Type B pancreatic cell (in vitro differentiated cells): ENCODE measurements at places on chromosomes 3 and 15. TPM values are rescaled to one million over a fixed set of nuclear protein-coding genes. Genes with fewer than 3 reads are reported as not detected.

DNA sequence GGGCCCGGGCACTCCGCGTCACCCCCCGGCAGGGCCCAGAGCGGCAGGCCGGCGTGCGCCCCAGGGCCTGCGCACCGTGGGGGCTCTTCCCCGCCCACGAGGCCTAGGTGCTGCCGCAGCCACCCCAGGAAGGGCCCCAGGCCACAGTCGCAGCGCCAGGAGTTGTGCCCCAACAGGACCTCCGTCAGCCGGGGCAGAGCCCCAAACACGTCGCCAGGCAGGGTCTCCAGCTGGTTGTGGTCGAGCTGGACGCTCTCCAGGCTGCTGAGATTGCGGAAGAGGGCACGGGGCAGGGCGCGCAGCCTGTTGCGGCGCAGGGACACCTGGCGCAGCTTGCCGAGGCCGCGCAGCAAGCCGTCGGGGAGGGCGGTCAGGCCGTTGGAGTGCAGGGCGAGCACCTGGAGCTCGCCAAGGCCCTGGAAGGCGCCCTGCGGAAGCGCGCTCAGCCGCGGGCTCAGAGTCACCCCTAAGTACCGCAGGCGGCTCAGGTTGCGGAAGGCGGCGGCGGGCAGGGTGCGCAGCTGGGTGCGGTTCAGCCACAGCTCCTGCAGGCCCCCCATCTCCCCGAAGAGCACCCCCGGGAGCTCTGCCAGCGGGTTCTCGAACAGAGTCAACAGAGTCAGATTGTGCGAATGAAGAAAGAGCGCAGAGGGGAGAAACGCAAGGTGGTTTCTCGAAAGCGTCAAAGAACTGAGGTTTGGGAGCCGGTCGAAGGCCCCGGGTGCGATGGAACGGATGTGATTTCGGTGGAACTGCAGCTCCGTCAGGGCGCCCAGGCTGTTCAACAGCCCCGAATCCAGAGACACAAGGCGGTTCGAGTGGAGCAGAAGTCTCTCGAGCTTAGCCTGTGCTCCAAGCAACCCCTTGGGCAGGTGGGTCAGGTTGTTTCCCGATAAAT lies 2.0 kb downstream of the GP5 start:
- H3K4me1 ChIP-seq = peaks cover 20% of the 10 kb centered on the region
- peaks cover 10% of the 10 kb centered on the region for H3K27me3 ChIP-seq
- no peak overlapping the region for H3K4me3 ChIP-seq
- DNase-seq = no peak

DNA sequence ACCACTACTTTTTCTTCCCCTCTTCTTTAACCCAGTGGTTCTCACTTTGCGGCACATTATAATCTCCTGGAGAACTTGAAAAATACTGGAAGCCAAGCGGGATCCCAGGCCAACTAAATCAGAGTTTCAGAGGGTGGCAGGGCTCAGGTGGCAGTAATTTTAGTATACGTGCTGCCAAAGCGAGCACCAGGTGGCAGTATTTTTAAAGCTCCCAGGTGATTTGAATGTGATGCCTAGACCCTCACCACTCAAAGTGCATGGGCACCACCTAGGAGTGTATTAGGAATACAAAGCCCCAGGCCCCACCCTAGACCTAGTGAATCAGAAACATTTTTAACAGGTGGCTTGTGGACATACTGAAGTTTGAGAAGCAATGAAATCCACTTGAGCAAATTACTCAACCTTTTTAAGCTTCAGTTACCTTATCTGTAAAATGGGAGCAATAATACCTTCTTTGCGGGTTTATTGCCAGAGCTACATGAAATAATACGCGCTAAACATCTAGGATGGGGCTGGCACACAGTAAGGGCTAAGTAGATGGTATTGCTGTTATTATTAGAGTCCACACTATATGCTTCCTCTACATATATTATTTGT lies 8.3 kb downstream of the B3GALNT1 start:
- no peak overlapping the region for H3K4me3 ChIP-seq
- no peak overlapping the region for H3K27ac ChIP-seq
- peaks cover 4% of the 10 kb centered on the region for H3K4me1 ChIP-seq

GRCh38 chr15:41606997-41607396 lies 48.0 kb downstream of the TYRO3 start:
- peaks cover 16% of the 10 kb centered on the region for H3K4me1 ChIP-seq
- H3K27ac ChIP-seq = no peak overlapping the region
- H3K27me3 ChIP-seq = peaks cover 5% of the 10 kb centered on the region
- no peak overlapping the region for H3K4me3 ChIP-seq

DNA sequence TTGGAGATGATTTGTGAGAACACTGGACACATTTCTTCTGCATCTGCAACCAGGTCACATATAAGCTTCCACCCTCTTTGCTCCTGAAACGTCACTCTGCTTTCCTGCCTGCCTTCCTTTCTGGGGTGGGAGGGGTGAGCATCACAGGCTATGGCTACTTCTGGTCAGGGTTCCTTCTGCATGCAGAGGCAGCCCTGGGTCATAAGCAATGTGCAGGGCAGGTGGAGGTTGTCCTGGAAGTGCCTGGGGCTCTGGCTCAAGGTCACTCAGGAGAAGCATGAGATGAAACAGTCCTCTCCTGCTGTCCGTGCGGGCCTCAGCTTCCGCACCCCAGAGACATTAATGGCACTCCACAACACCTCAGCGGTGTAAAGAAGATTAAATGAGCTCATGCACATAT lies 15.1 kb downstream of the SLC6A20 start:
- H3K4me3 ChIP-seq = no peak overlapping the region
- H3K27ac ChIP-seq = no peak overlapping the region
- no peaks in the 10 kb centered on the region for H3K4me1 ChIP-seq
- H3K27me3 ChIP-seq = peaks cover 7% of the 10 kb centered on the region
- peak; percentile 20 for DNase-seq

DNA sequence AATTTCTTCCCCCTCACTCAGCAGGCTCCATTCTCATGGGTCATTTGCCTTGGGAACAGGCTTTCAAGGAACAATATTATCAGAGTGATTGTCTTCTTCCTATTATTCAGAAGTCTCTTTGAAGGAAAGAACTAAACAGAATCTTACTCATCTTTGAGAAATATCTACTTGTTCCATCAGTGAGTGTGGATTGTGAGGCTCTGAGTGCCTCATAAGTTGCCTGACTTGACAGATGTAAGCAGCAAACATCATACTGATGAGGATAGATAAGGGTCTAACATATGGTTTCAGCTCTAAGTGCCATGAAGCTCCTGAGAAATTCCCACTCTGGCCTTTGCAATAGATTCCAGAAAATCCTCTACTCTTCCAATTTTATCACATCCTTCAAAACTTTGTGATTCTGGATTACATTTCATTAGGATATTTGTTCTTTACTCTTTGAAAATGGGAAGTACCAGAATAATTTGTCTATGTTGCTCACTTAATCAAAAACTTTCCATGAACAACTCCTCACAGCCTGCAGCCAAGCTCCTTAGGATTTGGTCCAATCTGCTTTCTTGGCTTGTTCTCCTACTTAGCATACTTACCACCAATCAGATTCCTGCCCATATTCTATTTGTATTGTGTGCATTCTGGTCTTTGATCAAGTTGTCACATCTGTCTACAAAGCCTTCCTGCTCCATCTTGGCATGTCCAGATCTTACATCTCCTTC lies 120.1 kb downstream of the RPL22L1 start:
- H3K4me3 ChIP-seq = no peak overlapping the region
- peaks cover 28% of the 10 kb centered on the region for H3K4me1 ChIP-seq
- H3K27me3 ChIP-seq = no peaks in the 10 kb centered on the region
- H3K27ac ChIP-seq = no peak overlapping the region

GRCh38 chr3:16503191-16503776 lies 10.2 kb downstream of the RFTN1 start:
- H3K36me3 ChIP-seq = peaks cover 5% of the 10 kb centered on the region
- peaks cover 39% of the 10 kb centered on the region for H3K27me3 ChIP-seq

- H3K27ac ChIP-seq = no peak overlapping the region
- H3K4me3 ChIP-seq = no peak overlapping the region
- H3K4me1 ChIP-seq = peaks cover 4% of the 10 kb centered on the region
- H3K27me3 ChIP-seq = no peaks in the 10 kb centered on the region
Measured at GRCh38 chr3:18379647-18380046, 45.5 kb downstream of the SATB1 start.

- H3K4me3 ChIP-seq = peak overlapping the region; percentile 1
- no peak for DNase-seq
- peak overlapping the region; percentile 1 for H3K27ac ChIP-seq
- H3K27me3 ChIP-seq = peaks cover 7% of the 10 kb centered on the region
Measured at GRCh38 chr3:135907422-135908165, 57.9 kb upstream of the PPP2R3A start.

GRCh38 chr15:71485094-71485693 lies 325.2 kb upstream of the NR2E3 start:
- H3K4me3 ChIP-seq = no peak overlapping the region
- DNase-seq = no peak
- no peak overlapping the region for H3K27ac ChIP-seq
- H3K4me1 ChIP-seq = no peaks in the 10 kb centered on the region

DNA sequence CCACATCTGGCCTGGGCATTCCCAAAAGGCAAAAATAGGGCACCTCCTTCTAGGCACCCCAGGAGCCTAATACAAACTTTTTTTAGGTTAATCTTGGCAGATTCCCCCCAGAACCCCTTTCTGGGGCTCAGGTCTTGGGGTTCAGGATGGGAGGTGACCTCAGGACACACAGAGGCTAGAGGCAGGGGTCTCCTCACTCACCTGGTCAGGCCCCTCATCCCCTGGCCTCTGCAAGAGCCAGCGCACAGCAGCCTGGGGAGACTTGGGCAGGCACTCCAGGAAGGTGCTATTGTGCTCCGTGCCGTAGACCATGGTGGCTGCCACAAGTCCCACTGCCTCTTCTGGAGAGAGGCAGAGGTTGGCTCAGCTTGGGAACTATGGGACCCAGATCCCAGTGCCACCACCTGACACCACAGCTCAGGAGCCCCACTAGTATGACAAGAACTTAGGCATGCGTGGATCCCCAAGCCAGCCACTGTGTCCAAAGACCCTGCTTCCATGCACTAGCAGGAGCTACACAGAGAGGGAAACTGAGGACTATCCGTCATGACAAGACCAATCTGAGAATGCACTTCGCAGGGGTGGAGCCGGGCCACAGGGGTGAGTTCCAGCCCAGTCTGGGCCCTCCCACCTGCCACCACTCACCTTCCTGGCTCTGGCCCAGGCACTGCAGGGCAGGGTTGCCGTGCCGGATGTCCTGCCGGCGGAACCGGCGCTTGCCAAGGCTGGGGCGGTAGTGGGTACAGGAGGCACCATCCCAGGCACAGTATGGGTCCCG lies 7.4 kb downstream of the SEMA3G start:
- H3K27me3 ChIP-seq = no peaks in the 10 kb centered on the region
- no peak overlapping the region for H3K4me3 ChIP-seq
- no peaks in the 10 kb centered on the region for H3K36me3 ChIP-seq
- peaks cover 15% of the 10 kb centered on the region for H3K4me1 ChIP-seq

GRCh38 chr3:9448643-9449042 lies 51.2 kb downstream of the SETD5 start:
- no peaks in the 10 kb centered on the region for H3K27me3 ChIP-seq
- H3K4me3 ChIP-seq = no peak overlapping the region
- no peaks in the 10 kb centered on the region for H3K4me1 ChIP-seq
- peaks cover 40% of the 10 kb centered on the region for H3K36me3 ChIP-seq
- H3K27ac ChIP-seq = no peak overlapping the region

DNA sequence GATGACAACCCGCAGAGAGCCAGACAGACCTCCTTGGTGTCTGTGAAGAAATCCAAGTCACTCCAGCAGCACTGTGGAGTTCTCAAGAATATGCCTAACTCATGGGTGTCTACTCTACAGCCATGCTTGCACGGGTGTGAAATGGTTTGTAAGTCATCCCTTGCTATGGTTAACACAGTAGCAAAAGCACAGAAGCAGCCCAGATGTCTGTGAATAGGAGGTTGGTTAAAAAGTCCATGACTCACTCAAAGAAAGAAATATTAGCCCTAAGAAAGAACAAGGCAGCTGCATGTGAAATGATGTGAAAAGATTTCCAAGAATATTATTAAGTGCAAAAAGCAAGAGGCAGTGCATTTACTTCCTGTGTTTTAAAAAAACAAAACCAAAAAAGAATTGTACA lies 12.1 kb upstream of the LIMD1 start:
- H3K4me1 ChIP-seq = no peaks in the 10 kb centered on the region
- no peak overlapping the region for H3K4me3 ChIP-seq
- peaks cover 5% of the 10 kb centered on the region for H3K36me3 ChIP-seq
- H3K27me3 ChIP-seq = no peaks in the 10 kb centered on the region
- H3K27ac ChIP-seq = no peak overlapping the region

DNA sequence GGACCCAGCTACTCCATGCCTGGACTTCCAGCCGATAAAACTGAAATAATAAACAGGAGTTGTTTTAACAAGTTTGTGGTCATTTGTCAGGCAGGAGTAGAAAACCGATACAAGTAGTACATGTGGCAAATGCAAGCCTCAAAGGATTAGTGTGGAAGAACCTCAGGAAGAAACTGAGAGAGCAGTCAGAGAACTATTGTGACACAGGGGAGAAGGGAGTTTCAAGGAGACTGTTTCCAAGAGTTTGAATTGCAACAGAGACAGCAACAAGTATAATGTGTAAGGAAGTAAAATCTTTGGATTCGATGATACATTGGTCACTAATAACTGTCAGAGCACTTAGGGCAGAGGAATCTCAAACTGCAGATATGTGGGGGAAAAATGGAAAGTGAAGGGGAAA lies 450.6 kb upstream of the ARHGEF26 start:
- no peak overlapping the region for H3K4me3 ChIP-seq
- H3K36me3 ChIP-seq = no peaks in the 10 kb centered on the region
- no peaks in the 10 kb centered on the region for H3K4me1 ChIP-seq
- no peak overlapping the region for H3K27ac ChIP-seq

DNA sequence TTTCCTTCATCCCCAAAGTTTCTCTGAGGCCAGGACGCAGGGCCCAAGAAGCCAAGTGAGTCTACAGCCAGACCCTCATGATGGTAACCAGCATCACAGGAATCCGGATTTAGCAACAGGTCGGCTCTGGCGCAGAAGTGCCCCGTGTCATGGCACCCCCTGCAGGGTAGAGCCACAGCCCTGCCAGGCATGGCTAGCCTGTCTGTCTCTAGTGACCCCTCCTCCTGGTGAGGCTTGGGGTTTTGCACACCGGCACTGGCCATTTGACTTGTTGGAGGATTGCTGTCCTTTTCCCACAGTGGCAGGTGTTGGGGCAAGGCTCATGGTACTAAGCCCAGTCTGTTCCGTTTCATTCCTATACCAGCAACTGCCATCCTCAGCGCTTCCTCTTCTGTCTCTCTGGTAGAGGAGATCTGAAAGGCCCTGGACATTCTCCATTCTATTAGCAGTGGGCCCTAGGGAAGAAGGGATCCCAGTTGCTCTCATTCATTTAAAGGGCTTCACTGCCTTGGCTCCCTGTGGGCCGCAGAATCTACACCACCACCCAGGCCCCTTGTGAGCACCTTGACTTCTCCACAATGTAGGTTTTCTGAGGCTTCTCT lies 9.4 kb upstream of the CHAC1 start:
- H3K4me1 ChIP-seq = peaks cover 5% of the 10 kb centered on the region
- DNase-seq = no peak
- H3K27me3 ChIP-seq = peaks cover 9% of the 10 kb centered on the region

DNA sequence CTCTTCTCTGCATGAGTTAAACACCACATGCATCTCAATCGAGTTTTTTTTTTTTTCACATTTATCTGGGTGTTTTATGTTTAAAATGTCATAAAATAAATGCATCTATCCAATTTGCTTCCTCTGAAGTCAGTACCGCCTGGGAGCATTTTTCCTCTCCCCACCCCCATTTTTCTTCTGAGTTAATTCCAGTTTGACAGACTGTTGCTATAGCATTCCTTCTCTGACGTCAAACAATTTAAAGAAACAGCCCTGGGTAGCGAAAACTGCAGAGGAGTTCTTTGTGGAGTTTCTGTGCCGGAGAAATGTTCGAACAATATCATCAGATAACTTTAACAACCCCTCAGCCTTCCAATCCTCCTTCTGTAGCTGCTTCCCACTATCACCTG lies 900 bp upstream of the GNB4 start:
- H3K27ac ChIP-seq = peak overlapping the region; percentile 94
- DNase-seq = no peak
- peak overlapping the region; percentile 88 for H3K4me3 ChIP-seq
- H3K27me3 ChIP-seq = peaks cover 32% of the 10 kb centered on the region

The FBXO40 gene
- not detected in 2 replicates for total RNA-seq

The RTP3 gene
- not detected in 2 replicates for total RNA-seq

The CEMIP gene
- total RNA-seq = 5.1 and 16.4 TPM in 2 replicates

The PLA1A gene
- 0.64 and 1.6 TPM in 2 replicates for total RNA-seq
